ENCODE measurements at places on chromosomes 5 and 9.

DNA sequence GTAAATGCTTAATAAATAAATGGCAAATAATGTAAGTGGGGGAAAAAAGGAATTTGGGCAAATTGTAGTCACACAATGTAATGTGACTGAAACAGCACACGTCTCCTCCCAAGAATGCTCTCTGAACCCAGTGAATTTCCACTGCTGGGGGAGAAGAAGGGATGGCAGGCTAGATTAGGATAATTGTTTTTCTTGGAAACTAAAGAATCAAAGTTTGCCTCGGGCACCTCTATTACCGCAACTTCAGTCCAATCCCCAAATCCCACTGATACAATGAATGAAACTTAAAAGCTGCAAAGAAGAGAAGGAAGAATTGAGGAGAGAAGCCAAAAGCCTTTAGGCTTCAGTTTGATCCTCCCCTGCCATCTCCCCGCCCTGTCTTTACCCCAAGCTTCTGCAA is 423.2 kb upstream of the PAPPA start:
- no peak for DNase-seq

GRCh38 chr5:170418736-170419135 is 29.6 kb upstream of the KCNMB1 start:
- no peak for DNase-seq

DNA sequence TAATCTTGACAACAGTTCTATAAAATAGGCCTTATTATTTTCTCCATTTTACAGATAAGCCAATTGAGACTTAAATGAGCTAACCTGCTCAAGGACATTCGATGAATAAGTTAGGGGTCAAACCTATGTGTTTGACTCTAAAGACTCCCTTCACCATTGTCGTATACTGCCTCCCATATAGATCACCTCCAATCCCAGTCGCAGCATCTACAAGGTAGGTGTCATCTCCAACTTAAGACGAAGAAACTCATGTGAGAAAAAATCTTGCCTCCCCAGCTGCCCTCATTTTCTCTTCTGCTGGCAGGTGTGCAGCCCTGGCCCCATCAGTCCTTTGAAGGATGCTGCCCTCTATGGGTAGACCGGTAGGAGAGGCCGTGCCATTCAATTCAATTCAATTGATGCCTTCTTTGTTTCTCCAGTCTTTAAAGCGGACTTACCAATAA is 75.2 kb upstream of the SMARCA2 start:
- DNase-seq = no peak

DNA sequence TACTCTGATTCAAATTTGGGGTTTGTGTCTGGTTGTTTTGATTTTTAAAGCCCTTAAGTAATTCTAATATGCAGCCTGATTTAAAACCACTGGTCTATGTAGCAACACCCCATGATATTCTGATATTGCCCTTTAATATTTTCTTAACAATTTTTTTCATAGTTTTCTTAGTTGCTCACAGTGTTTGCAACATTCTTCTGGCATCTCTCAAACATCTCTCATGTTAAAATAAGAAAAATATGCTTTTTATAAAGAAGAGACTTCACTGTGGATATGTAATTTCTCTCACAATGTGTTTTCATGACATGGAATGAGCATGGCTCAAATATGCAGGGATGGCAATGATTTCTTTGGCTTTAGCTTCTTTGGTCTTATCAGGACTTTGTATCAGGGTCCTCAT is 183.7 kb downstream of the TAF11L14 start:
- DNase-seq = no peak

DNA sequence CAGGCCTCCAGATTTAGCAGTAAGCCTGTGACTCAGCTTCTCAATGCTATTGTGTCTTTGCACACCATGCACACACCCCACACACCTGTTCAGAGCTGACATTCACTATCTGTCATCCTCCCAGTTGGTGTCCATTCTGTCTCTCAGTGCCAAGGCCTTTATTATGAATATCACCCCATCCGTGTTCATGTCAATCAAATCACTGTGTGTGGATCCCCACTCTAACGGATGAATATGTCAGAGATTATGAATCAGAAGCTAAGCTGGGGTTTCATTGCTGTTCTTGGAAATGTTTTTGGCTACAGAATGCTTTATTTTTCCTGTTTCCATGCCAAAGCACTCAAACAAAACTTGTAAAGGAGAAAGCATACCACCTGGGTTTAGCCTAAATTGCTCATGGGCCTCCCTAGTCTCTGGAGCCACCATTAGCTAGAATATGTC is 9.4 kb upstream of the MAMDC2 start:
- no peak for DNase-seq

GRCh38 chr9:94904806-94905205 is 178.3 kb downstream of the AOPEP start:
- DNase-seq = no peak

GRCh38 chr9:13814647-13815400 is 499.1 kb downstream of the NFIB start:
- DNase-seq = no peak

Measured in activated T-helper 1 cell treated with Interleukin-2 at 50 U/mL for 16 hours (primary cell).